ENCODE measurements at places on chromosomes 6 and 20.
A peak's percentile ranks its signal among the peaks of the same experiment; 100 is the strongest.

GRCh38 chr6:126131246-126131645 is 144.9 kb downstream of the TRMT11 start:
- DNase-seq: peak; percentile 58

DNA sequence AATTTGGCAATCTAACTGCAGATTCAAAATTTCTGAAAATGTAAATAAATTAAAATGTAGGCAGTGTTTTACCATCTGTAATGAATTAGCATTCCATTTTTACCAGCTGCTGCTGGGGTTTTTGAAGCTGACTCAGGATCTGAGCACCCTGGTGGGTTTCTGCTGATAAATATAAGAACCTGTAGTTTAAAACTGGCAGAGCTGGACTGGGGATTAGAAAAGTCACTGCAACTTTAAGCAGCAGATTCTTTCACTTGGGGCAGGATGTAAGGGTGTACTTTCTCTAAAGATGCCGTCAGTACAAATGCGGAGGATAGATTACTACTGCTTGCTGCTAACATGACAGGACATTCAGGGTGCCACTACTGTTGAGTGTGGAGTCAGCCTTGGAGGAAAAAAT is 341.8 kb downstream of the CDKAL1 start:
- peak; percentile 56 for DNase-seq

- no peak for DNase-seq
Measured at GRCh38 chr20:54214566-54214965, 6.7 kb downstream of the PFDN4 start.

DNA sequence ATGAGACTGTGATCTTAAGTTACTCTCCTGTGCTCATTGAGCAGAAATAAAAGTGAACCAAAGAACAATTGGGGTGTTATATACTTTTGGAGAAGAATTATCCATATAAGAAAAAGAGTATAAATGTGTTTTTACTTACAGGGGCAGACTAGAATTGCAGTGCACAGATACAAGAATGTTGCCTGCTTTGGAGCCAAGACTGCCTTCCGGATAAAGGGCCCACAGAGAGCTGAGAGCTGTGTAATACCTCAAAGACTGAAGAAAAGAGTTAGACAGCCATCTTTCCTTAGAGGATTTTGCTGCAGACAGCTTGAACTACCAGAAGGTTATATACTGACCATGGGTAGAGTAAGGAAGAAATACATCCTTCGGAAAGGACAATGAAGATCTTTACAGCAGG is 1235.5 kb upstream of the CITED2 start:
- DNase-seq: no peak

GRCh38 chr6:127514179-127514772 is 4.9 kb downstream of the MTCL3 start:
- DNase-seq: no peak

DNA sequence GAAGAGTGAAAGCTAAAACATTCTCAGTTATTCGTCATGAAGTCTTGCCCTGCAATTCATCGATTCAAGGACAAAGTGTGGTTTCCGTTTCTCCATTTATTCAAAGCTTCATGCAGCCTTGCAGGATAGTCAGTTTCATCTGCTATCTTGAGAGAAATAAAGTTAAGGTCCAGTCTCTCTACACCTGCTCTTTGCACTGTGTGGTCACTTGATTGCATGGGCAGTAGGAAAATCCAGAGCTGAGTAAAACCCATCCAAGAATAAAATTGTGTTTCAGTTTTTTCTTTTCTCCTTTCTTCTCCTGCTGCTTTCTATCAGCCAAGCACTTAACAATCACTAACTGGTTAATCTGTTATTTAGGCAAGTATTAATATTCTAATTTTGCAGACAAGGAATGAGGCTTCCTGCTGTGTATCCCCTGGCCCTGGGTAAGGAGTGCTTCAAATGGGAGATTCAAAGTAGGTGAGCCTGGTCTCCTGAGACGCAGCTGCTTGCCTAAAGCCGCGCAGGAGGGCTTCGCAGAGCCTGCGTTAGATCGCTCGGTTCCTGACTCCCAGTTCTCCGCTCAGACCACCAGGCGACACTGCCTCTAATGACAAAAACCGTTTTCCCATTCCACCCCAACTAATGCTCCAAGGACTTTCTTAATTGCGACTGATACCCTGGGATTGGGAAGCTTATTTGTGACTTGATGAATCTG is 808.3 kb downstream of the TFAP2A start:
- DNase-seq: no peak

- DNase-seq: no peak
Measured at GRCh38 chr6:16108921-16109658, 19.8 kb upstream of the MYLIP start.

DNA sequence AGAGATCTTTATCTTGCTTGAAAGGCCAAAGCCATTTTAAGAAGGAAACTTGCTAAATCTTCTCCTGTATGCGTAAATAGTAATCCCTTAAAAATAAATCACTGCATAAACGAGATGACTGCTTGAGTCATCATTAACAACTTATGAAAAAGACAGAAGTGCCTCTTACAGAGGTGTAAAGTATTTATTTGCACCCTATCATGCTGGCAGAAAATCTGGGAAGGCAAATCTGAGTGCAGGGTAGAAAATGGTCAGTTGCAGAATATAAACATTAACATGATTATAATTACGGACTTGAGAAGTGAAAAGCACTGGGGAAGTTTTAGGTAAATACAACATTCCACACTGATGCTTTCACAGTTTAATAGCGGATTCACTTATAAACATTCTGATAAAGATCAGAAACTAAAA is 67.5 kb upstream of the FBXO30 start:
- DNase-seq: no peak

- no peak for DNase-seq
Measured at GRCh38 chr6:5828296-5828695, 178.4 kb downstream of the NRN1 start.

DNA sequence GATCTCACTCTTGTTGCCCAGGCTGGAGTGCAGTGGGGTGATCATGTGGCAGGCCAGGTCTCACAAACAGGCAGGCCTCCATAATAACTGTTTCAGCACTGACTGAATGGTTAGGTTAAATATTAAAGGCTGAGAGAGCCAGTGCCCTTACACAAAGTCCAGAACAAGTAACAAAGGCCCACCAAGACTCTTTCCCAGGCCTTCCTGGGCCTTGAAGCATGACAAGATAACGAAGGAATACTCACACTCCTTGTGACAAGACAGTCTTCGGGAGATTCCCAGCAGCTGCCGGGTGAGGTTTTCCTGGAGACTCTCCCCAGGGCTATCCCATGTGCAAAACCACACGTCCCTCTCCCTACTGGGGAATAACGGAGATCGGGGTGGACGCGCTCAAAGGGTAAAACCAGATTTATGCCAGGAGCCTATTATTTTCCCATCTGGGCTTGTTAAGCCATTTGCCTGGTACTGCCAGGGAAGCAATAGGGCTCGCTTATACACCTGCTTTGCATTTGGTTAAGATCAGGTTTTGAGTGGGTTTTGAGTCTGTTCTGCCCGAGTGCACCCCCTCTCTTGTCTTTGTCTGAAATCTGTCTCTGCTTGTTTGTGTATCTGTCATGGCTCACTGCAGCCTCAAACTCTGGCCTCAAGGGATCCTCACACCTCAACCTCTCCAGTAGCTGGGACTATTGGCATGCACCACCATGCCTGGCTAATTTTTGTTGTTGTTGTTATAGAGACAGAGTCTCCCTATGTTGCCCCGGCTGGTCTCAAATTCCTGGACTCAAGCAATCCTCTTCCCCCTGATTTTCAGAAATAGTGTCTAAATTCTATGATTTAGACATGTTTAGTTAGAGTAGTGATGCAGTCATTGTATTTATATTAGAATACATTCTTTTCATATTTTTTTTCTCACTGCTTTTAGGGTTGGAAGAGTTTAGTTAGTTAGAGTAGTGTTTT is 1.4 kb upstream of the ENPP3 start:
- no peak for DNase-seq

- no peak for DNase-seq
Measured at GRCh38 chr6:75268121-75268987, 16.2 kb downstream of the TMEM30A start.

DNA sequence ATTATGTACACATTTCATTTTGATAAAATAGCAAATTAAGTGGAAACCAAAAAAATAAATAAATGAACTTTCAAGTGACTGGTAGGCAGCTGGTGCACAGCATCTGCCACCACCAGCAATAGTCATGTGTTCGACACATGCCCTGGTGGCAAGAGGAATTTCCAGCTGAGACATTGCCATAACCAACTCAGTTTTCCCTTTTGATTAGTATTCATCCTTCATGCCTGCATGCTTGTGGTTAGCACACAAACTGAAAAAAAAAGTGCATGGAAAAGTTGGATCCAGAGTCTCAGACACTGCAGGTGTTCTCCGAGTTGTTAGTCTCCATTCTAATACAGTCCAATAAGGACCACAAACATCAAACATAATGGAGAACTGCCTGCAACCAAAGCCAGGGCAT is 156.0 kb upstream of the SOX4 start:
- DNase-seq: peak; percentile 9

DNA sequence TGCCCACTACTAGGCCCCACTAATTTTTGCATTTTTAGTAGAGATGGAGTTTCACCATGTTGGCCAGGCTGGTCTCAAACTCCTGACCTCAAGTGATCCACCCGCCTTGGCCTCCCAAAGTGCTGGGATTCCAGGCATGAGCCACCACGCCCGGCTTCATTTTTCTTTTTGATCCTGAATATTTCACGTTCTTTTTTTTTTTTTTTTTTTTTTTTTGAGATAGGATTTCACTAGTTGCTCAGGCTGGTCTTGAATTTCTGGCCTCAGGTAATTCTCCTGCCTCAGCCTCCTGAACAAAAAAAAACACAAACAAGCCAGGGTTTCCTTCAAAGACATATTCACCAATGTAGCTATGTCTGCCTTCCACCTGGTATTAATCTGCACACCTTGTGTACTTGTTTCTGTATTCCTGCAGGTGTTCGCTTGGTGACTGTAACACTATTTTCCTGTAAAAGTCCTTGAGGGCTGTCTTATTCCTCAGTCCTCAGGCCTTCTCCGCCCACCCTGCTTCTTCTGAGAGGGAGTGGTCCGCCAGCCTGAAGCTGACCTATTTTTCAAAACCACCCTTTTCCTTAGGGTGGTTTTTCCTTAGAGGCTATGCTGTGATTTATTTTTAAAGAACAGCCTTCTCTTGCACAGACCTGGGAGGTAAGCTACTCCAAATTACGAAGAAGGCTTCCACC is 36.1 kb upstream of the PNRC1 start:
- DNase-seq: no peak

- no peak for DNase-seq
Measured at GRCh38 chr6:150201285-150201684, 58.4 kb downstream of the PPP1R14C start.

DNA sequence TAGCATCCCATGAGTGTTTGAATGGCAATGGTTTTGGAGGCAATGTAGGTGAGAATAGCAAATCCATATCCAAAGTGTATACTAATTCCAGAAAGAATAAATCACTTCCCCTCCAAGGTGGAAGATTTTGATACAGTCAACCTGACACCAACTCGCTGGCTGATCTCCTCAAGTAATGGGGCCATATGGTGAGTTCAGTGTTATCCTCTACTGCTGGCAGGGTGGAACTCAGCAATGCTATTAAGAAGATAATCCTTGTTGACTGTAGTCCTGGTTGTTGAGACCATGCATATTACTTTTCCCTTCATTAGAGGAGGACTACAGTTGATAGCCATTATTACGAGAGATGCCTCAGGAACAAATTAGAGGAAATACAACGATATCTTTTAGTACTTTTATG is 17.8 kb upstream of the HLA-DQB1 start:
- DNase-seq: no peak

GRCh38 chr6:109121411-109121810 is 26.1 kb downstream of the CEP57L1 start:
- no peak for DNase-seq

DNA sequence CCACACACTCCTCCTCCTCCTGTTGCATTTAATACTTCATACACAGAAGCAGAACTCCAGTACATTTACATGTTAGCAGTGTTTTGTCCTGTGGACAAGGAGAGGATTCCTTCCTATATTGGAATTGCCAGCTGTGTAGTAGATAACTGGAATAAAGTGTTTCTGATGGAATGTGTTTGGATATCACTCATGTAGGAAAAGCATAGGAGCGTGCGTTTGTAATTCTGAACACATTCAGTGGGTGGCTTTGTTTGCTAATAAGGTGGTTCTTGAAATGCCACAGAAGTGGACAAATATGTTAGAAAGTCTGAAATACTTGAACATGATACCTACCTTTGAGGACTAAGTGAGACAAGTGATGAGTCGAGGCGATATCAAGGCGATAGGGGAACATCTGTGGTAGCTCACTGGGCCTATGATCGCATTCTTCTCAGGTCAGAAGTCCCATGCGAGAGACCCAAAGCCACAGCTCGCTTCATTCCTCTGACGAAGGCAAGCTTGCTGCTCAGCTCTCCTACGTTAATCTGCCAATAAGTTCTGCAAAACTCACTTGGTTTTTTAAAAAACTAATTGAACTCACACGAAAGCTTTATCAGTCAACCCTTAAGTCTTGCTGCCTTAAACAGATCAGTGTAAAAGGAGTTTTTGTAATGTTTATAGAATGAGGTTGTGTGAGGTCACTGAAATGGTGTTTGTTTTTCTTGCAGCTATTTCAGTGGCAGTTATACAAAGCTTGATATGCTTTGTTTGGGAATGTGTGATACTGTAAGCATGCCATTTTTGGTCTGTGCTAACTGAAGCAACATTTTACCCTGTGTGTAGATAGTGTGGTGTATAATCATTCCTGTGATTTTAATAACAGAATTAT is 159.9 kb downstream of the SOX4 start:
- DNase-seq: no peak

DNA sequence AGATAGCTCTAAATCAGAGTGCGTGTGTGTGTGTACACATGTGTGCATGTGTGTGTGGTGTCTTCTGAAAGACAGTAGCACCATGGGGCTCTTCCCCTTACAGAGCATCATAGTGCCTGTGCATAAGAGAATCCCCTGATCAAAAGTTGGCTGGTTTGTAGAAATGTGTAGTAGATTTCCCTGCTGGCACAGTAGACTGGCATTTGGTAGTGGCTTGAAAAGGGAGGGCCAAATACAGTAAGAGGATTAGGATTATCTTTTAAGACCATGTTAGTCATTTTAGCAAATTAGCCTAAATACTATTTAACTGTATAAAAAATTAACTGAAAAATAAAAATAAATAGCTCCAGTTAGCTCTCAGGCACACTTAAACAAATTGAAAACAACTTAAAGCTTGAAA is 112.6 kb downstream of the B3GAT2 start:
- DNase-seq: peak; percentile 72

DNA sequence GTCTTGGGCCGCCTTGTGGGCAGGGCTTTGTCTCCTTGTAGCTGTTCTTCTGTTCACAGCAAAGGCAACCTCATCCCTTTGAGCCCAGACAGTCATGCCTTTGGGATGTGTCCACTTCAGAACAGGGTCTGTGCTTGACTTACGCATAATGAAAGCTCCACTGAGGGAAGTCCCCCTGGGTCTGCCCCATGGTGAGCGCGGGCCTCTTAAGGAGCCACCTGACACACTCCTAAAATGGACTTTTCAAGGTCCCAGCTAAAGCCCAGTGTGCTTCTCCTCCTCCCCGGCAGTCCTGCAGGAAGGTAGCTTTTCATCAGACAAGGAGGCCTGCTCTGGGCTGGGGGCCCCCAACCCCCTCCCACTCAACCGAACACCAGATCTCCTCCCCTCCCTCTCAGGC is 24.9 kb upstream of the PMEPA1 start:
- DNase-seq: no peak

- no peak for DNase-seq
Measured at GRCh38 chr6:138719744-138720143, 53.8 kb upstream of the CCDC28A start.

GRCh38 chr6:6581054-6581453 is 7.5 kb upstream of the LY86 start:
- DNase-seq: peak; percentile 33

GRCh38 chr20:49916146-49917002 is 1.0 kb upstream of the SPATA2 start:
- no peak for DNase-seq

Measured in NCI-H524 (cell line).